ENCODE measurements at places on chromosomes 6 and 20. TPM values are rescaled to one million over a fixed set of nuclear protein-coding genes. Genes with fewer than 3 reads are reported as not detected.
A peak's percentile ranks its signal among the peaks of the same experiment; 100 is the strongest.

The BEND6 gene
- 9.2 TPM for total RNA-seq

- no peak for DNase-seq
Measured at GRCh38 chr6:23633996-23634395, 492.0 kb upstream of the NRSN1 start.

DNA sequence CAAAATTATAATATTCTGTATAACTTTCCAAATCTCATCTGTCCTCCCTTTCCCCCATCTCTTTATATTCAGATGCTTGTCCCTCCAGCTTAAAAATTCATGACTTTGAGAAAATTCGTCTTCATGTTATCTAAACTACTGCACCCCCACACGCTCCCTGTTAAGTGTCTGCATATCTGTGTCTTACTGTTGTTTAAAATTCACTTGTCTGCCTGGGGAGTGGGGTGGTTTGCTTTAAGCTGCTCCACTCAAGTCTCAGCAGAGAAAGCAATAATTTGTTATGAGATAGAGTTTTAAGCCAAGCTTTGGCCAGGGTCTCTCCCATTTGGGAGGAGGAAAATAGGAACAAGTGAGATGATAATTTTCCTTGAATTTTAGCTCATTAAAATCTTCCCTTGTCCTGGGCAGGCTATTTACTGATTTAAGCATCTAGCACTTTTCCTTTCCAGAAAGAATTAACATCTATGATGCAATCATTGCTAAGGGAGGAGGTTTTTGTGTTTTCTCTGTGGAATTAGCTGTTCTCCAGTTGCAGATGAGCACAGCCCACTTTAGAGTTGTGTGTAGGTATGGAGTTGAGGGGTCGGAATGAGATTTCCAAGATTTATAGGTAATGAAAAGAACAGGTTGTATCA, 36.8 kb downstream of the MTHFD1L start:
- no peak for DNase-seq

GRCh38 chr6:121516331-121516730, 80.9 kb downstream of the GJA1 start:
- no peak for DNase-seq

DNA sequence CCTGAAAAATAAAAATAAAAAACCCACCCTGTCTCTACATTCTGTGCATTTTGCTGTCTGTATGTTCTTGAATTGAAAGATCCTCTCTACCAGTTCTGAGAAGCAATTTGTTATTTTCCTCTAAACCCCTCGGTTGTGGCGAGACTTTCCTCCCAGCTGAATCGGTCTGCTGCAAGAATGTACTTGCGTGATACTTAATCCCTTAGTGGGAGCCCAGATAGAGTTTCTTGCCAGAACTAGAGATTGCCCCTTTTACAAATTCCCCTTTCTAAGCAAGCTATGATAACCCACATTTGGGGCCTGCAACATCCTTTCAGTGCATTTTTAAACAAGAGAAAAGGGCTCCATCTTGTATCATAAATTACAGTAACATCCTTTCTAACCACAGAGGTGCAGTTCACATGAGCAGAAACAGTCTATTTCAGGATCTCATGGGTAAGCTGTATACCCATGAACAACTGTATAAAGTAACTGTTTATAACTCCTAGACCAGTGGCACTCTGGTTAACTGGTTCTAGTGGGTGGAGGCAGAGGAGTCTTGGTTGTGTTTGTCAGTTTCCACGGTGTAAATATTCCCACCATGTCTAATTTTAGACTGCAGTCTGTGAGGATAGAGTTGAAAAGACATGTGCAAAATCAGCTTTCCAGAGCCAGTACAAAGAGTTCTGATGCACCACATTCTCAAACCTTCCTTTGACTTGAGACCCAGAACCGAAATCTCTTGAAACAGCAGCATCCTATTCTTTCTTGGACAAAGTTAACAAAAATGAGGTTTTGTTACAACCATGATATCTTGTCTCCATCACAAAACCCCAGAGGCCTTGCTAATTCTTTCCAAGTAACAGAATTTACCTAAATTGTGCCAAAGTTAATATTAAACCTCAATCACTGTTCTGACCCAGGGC, 113.1 kb upstream of the ZNF217 start:
- no peak for DNase-seq

- DNase-seq = peak; percentile 90
Measured at GRCh38 chr6:157148391-157149323, 174.7 kb downstream of the TMEM242 start.

DNA sequence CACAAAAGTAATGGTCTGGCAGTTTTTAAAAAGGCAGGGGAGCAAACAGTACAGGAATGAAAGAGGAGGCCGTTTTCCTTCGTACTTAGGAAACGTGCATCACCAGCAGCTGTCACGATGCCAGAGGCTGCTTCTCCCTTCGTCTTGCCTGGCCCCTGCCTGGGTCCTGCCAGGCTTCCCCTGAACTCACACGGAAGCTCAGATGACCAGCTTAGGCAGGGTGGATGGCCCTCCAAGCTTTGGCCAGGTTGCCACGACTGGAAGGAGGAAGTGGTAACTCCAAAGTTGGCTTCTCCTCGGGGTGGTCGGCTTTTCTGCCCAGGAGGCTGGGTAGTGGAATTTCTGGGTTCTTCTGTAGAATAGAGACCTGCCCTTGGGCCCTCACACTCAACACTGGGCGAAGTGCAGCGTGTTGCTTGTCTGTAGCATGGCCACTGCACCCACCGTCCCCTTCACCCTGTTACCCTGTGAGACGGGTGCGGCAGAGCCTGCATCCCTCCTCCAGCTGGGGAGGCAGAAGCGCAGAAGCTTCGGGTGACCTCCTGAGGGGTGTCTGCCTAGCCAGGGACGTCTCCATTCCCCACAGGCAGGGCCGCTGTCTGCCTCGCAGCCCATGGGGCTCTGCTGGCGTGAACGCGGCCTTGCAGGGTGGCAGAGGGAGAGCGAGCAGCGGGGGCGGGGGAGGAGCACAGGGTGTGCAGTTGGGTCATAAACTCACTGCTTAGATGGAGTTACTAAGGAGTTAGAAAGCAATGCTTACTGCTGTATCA, 18.4 kb upstream of the RBM38 start:
- no peak for DNase-seq

DNA sequence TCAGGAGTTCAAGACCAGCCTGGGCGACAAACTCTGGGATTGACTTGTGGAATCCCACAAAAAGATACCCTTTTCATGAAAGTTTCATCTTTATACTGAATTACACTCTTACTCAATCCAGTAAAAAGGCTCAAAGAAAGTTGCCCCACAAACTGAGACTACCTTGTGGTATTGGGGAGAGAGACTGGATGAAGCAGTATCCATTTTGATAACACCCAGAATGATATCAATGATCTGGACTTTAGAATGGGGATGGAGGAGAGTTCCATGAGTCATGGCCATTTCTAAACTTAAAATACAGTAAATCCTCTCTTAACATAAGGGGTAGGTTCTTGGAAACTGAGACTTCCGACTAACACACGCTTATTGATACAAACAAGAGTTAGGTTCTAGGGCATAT, 4.7 kb downstream of the STAU1 start:
- DNase-seq = no peak

DNA sequence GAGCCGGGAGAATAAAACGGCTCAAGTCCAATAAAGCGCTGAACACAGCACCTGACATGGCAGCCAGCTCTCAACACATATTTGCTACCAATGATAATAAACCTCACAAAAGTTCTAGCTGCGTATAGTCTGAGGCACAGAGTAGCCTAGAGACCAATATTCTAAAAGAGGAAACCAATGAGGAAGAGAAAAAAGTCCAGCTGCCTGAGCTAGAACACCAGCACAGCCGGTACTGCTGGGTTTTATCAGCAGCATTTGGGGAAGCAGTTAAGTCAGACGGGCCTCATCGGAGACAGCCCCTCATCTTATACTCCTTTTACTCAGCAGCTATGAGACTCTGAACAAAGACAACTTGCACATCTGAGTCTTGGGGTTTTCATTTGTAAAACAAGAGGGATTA, 2.4 kb upstream of the RTF2 start:
- no peak for DNase-seq

- DNase-seq = no peak
Measured at GRCh38 chr6:158071121-158072082, 89.7 kb downstream of the SYNJ2 start.

- peak; percentile 32 for DNase-seq
Measured at GRCh38 chr20:4086771-4087687, 71.7 kb upstream of the RNF24 start.

DNA sequence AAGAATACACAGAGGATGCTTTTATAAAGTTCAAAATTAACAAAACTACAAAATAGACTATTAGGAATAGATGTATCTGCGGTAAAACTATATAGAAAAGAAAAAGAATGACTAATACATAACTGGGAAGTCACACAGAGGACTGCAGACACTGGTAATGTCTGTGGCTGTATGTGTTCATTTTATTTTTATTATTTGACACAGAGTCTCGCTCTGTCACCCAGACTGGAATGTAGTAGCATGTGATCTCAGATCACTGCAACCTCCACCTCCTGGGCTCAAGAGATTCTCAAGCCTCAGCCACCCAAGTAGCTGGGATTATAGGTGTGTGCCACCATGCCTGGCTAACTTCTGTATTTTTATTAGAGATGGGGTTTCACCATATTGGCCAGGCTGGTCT, 38.9 kb downstream of the ESF1 start:
- DNase-seq = no peak

- no peak for DNase-seq
Measured at GRCh38 chr6:131937226-131937625, 13.9 kb downstream of the CCN2 start.

- no peak for DNase-seq
Measured at GRCh38 chr20:30892541-30893345, 364.7 kb upstream of the DEFB115 start.

- DNase-seq = no peak
Measured at GRCh38 chr6:85637579-85637978, 5.1 kb downstream of the SYNCRIP start.

DNA sequence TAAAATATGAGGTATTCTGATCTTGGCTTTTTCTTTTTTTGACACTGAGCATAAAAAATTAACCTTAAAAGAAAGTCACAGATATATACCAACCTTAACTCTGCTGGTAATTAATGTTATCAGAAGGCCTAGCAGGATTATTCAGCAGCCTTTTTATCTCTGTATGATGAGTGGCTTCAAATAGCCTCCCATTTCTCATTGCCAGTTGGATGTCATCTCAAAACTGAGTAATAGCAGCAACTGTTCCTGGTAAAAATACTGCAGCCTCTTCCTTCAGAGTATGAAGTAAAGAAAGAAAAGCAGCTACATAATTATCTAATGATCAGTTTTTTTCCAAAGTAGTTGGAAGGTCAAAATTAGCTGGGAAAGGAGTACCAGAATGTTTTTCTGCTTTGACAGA, 24.9 kb upstream of the HDGFL1 start:
- no peak for DNase-seq

DNA sequence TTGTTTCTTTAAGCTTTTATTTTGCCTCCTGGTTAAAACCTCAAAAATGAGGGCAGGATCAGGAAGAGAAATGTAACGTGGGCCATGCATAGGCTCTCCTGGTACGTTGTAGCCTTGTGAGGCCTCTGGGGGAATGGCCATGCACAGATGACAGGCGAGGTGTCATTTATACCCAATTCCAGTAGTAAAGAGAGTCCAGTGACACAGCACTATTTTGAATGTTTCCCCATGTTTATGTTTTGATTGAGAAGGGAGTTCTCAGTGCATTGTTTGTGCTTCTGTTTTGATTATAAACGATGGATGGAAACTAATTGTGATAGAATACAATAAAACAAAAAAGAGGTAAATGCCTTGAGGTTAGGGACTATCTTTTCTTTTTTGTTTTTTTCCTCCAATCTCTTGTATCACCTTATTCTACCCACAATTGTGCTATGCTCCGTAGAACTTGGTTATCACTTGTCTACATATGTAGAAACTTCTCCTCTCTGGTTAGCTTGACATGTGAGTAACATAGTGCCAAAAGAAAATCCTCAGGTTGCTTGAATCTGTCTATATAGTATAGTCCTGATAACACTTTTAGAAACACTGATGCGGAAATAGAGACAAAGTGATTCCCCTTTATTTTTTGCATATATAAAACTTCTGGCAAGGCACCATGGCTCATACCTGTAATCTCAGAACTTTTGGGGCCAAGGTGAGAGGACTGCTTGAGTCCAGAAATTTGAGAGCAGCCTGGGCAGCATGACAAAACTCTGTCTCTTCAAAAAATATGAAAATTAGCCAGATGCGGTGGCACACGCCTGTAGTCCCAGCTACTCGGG, 6.9 kb upstream of the SMIM28 start:
- DNase-seq = no peak

GRCh38 chr6:24099181-24099580, 26.8 kb upstream of the NRSN1 start:
- DNase-seq = no peak

GRCh38 chr6:28812778-28813569, 110.8 kb downstream of the TRIM27 start:
- DNase-seq = no peak

GRCh38 chr20:16257021-16257420, 316.2 kb downstream of the KIF16B start:
- no peak for DNase-seq

GRCh38 chr6:43489277-43490072, 12.1 kb downstream of the TJAP1 start:
- no peak for DNase-seq

GRCh38 chr20:39295301-39295700, 333.2 kb downstream of the DHX35 start:
- DNase-seq = no peak

DNA sequence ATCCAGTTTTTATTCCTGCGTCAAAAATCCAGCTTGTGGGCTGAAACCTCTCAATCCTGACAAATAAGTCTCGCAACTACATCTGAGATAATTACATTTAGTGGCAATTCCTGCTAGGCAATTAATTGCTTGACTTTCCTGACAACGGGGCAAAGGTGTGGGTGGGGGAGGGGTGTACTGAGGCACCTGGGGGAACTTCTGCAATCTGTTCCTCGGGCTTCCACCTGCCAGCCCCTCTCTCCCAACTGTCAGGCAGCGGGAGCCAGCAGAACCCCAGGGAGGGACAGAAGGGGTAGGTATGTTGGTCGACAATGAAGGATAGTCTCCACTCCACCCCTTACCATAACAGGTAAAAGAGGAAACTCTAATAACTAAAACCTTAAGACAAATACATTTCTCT, 6.8 kb downstream of the C6orf52 start:
- no peak for DNase-seq

DNA sequence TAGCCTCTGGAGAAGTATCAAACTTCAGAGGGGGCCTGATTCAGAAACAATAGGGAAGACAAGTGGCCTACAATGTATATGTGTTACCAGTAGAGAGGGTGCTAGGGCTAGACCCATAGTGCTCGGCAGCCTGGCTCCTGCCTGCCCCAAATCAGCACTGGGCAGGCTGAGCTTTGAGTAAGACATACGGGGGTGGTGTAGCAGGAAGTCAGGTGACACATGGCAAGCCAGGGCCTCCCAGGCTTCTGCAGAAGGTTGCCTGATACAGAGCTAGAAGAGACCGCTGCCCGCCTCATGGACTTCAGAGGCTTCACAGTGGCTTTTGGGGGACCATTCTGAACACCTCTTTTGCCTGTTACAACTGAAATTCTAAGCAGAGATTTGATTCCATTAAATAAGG, 43.4 kb downstream of the RALY start:
- DNase-seq = no peak

DNA sequence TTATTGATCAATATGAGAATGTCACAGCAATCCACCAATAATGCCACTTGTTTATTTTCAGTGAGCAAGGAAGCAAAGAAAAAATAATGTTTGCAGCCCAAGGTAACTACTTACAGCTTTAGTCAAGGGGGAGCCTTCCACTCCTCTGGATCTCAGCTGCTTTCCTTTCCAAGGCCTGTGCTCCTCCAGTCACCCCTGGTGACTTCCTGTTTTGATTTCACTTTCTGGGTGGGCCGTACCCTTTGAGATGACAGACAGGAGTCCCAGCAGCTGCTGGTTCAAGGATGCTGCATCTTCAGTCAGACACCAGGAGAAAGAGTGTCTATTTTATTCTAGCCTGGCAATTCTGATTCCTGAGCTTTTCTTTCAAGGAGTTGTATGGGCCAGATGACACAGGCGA, 5.6 kb upstream of the VNN2 start:
- DNase-seq = no peak
